ENCODE measurements at places on chromosomes 2 and 18.

GRCh38 chr2:29281086-29281915 lies 166.1 kb downstream of the CLIP4 start:
- no peak for DNase-seq

DNA sequence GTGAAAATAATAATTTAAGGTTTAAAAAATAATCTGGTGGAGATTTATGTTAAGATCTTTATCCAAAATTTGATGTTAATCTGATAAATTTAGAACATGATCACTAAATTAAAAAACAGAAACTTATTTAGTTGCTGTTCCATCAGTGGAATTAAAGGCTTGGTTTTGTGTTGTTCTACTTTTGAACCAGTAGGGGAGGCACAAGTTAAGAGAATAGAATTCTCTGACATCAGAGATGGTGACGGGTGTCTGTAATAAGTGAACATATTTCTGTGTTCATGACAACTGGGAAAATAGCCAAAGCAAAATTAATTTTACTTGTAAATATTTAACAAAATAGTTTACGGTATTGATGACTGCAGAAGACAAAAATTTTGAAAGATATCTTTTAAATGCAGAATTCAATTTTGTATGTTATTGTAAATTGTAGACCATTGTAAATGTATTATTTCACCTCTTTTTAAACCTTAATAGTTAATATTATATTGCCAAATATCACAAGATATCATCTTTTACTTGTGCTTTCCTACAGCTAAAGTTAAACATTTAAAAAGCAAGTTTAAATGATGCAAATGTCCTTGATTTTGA lies 106.0 kb downstream of the UBR3 start:
- no peak for DNase-seq

DNA sequence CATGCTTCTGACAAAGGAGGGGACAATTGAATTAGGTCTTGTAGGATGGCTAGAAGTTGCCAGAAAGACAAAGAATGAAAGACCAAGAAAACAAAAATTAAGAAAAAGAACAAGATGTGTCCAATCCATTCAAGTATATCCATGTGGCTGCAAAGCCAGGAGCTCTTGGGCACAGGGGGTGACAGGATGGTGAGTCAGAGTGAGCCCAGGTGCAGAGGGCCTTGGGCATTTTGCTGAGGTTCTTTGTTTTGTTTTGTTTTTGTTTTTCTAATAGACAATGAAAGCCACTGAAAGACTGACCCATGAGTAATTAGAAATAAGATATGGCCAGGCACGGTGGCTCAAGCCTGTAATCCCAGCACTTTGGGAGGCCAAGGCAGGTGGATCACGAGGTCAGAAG lies 104.6 kb upstream of the KLHL29 start:
- no peak for DNase-seq

DNA sequence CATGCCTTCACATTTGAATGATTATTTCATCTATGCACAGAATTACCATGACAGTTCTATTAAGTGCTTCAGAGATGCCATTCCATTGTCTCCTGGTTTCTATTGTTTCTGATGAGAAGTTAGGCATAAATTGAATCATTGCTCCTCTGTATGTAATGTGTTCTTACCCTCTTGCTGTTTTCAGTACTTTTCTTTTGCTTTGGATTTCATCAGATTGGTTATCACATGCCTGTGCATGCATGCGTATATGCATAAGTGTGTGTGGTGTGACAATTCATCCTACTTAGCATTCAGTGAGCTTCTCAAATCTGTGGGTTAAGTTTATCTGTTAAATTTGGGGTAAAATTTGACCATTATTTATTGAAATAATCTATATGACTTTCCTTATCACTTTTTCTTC lies 263.3 kb upstream of the RND3 start:
- no peak for DNase-seq

- no peak for DNase-seq
Observed at GRCh38 chr2:49306925-49307324, 152.6 kb upstream of the FSHR start.

Measured in activated effector memory CD4-positive, alpha-beta T cell treated with anti-CD3 and anti-CD28 coated beads, Interleukin-2, amount 50 U/mL, for 16 hours (primary cell).